ENCODE measurements at places on chromosomes 7 and 10.

GRCh38 chr10:130801276-130801675 is 510.2 kb downstream of the TCERG1L start:
- DNase-seq: no peak

DNA sequence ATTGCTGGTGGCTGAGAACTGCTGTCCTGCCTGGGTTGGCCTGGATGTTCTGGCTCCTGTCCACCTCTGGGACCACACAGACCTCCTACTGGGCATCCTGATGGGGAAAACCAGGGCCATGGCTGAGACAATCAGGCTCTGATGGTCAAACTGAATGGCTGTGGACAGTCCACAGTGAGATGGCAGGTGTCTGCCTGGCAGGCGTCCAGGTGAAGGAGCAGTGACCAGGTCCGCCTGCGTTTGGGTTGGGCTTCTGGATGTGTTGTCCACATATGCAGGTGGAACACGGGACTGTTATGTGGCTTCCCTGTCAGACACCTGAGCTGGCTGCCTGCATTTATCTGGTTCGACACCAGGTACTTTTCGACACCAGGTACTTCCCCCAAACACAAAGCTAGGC is 241.7 kb downstream of the BUB3 start:
- no peak for DNase-seq

DNA sequence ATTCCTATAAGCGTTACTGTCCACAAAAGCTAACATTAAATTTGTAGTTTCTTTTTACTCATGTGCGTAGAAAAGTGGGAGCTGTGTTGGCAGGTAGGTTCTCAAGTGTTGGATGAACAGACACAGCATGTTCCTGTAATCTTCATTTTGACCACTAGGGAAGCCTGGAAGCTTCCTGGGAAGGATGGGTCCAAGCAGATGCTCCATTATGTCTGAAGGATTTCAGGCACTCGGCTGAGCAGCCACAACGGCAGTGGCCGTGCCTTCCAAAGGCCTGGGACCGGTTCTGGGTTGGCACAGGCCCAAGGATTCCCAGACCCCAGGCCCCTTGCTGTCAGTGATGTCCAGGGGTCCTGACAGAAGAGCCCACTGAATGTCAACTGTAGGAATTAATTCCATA is 386.3 kb downstream of the TNS3 start:
- no peak for DNase-seq

- DNase-seq: no peak
Measured at GRCh38 chr10:121108051-121108450, 256.9 kb downstream of the WDR11 start.

DNA sequence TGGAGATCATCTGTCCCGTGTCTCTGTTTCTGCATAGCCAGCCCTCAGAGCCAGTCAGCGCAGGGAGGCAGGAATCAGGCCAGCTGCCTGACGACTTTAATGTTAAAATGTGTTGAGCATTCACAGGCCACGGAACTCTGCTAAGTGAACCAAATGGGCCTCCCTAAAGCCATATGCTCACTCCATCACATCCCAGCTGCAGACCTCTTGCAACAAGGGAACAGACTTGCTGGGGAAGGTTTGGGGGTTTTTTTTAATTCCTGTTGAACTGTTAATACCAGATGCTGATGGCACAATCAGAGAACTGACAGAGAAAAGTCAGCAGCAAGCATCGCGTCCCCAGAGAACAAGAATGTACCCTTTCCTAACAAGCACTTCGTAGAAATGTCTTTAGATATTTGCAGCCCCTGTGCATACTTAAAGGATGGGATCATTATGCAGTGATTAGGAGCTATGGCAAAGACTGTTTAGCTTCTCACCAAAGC is 900.4 kb upstream of the AUTS2 start:
- DNase-seq: no peak

DNA sequence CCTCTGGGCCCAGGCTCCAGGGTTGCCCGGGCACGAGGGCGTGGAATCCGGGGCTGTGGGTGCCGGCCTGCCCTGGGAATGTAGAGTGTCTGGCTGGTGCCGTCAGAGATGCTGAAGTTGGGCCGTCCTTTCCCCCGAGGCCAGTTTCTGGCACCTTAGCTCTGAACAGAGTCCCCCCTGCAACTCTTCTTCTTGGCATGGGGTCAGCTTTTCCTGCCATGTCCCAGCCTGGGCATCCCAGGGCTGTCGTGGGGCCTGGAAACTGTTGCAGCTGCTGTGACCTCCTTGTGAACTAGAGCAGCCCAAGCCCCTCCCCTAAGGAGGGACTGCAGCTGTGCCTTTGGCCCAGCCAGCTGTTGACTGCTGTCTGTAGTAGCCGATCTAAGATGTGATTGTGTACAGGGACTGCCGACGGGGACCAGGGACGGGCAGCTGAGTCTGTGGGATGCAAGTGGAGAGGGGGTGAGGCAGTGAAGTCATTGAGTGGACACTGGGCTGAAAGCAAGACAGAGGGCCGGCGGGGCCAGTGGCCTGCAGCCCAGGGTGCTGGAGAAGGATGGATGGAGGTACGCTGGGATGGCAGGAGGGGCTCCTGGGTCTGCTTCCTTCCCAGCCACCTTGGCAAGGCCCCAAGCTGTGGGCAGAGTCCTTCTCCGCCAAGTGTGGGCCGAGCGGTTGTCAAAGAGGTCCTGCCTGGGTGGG is 35.8 kb downstream of the GBX1 start:
- no peak for DNase-seq

DNA sequence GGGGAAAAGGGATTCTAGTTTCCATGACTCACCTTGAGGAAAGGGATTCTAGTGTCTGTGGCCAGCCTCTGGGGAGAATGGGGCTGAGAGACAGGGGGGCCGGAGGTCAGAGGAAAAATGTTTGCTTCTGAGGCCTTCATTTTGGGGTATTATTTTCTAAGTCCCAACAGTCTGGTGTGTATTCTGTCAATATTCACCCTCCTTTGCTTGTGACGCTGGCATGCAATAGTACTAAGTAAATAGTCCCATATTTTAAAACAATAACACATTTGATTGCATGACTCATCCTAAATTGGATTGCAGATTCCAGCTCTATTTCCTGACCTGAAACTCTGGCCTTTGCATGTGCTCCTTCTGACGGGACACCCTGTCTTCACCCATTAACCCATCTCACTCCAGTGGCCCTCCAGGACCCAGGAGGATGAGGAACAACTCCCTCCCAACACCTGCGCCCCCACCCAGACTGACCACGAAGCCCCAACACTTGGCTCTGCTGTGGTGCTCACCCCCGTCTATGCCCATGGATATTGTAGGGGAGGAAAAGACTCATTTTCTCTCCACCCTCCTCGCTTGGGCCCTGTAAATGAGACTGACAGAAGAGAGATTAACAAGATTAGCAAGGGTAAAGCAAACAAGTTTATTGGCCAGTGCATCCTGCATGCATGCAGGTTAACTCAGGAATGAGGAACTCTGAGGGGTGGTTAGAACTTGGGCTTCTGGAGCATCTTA is 495.6 kb upstream of the KLF6 start:
- no peak for DNase-seq

DNA sequence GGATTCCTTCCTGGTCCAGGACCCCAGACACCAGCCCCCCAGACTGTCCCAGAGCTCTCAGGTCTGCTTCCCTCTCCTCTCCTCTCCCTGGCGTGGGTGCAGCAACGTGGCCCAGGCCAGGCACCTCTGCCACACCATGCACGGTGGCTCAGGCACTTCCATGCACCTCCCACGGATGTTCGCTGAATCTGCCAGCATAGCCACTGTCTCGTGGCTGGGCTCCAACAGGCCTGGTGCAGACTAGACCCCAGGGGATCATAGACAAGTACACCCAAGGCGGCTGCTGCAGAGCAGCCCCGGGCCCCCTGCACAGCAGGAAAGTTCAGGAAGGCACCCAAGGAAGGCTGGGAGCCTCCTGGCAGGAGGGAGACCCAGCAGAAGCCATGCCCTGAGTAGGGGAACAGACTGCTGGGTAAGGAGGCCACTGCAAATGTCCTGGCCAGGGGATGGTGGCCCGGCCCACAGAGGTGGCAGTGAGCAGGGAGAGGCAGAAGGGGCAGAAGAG is 4.4 kb downstream of the RASGEF1A start:
- no peak for DNase-seq

DNA sequence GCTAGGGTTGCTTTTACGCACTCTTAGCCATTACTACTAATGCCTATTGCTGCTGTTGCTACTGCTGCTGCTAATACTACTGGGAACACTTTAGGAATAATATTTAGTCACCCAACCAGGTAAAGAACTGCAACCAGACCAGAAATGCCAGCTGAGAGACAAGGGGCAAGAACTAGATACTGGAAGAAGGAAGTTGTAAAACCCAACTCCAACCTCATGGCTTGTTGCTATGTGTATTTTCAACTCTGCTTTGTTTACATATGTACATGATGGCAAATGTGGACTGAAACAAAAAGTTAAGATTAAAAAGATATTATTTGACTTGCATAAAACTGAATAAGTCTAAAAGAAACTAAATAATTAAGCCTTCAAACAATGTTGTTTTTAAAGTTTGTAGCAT is 177.7 kb downstream of the GNAT3 start:
- no peak for DNase-seq

DNA sequence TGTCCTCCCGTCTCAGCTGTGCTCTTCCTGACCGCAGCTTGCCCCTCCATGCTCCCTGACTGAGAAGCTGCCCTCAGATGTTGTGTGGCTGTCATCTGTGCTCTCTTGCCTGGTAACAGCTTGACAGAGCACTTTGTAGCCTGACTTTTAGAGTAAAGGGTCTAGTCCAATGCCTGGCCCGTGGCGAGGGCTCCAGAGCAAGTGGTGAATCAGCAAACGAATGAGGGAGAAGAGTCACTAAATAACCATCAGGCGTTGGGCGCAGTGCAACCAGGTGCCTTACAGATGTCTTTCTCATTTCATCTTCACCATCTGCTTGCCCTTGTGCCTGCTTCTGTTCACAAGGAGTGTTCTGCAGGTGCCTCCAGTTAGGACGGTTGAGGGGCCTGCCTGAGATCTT is 45.6 kb downstream of the MKI67 start:
- no peak for DNase-seq

DNA sequence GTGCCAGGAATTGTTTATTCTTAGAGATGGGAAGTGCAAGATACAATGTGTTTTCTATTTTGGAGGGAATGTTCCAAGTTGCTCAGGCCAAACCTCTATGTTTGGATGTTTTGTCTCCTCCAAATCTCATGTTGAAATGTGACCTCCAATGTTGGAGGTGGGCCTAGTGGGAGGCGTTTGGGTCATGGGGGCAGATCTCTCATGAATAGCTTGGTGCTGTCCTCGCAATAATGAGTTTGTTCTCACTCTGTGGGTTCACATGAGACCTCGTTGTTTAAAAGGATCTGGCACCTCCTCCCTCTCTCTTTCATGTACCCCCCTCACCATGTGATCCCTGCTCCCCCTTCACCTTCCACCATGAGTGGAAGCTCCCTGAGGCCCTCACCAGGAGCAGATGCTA is 8.3 kb upstream of the GDF10 start:
- DNase-seq: no peak
